ENCODE measurements at places on chromosomes 11 and 22. TPM values are rescaled to one million over a fixed set of nuclear protein-coding genes. Genes with fewer than 3 reads are reported as not detected.
A peak's percentile ranks its signal among the peaks of the same experiment; 100 is the strongest.

DNA sequence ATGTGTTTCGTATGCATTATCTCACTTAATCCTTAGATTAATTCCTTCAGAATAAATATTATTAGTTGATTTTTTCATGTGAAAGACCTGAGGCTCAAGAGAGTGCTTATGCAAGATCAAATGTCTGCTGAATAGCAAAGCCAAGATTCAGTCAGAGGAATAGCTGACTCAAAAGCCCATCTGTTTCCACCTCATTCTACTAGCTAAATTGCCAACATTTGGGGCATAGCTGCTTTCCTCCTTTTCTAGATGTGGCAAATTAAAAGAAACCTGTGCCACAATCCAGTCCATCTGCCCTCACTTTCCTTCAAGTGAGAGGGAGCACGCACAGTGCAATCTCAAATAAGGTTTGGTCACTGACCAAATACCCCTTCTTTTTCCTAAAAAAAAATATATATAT lies 121.1 kb downstream of the PAX6 start:
- DNase-seq = no peak
- no peaks in the 10 kb centered on the region for H3K27me3 ChIP-seq
- no peak overlapping the region for H3K4me3 ChIP-seq
- no peaks in the 10 kb centered on the region for H3K36me3 ChIP-seq
- H3K4me1 ChIP-seq = no peaks in the 10 kb centered on the region

DNA sequence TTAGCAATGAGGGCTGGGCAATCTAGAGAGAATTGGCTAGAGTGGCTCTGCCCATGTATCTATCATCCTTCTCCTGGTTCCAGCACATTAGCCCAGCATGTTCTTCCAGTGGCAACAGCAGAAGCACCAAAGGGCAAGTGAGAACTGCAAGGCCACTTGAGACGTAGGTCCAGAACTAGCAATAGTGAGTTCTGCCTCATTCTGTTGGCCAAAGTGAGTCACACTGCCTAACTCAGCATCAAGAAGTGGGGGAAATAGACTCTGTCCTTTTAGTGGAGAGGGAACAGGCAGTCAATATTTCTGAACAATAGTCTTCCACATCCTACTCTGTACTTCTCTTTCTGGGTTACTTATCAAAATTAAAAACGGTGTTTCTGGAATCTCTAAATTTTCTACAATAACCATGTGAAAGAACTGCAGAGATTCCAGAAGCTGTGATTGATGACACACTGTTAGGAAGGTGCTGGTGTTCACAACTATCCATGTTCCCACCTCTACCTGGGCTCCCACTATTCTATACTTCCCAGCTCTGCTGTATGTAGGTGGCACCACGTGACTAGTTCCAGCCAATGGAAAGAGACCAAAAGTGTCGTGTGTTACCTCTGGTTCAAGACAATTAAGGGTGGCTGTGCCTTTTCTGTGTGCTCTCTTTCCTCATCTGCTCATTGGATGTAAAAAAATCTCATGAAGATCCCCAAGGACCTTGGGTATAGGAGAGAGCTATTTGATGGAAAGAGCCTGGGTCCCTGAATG lies 23.4 kb upstream of the GRK3 start:
- no peak overlapping the region for H3K4me3 ChIP-seq
- H3K27me3 ChIP-seq = no peaks in the 10 kb centered on the region
- H3K36me3 ChIP-seq = no peaks in the 10 kb centered on the region
- no peak for DNase-seq
- no peak overlapping the region for H3K27ac ChIP-seq

LRRC4C gene
- total RNA-seq = not detected

SYT8 gene
- total RNA-seq = not detected

RIMBP3C gene
- not detected for total RNA-seq

DNA sequence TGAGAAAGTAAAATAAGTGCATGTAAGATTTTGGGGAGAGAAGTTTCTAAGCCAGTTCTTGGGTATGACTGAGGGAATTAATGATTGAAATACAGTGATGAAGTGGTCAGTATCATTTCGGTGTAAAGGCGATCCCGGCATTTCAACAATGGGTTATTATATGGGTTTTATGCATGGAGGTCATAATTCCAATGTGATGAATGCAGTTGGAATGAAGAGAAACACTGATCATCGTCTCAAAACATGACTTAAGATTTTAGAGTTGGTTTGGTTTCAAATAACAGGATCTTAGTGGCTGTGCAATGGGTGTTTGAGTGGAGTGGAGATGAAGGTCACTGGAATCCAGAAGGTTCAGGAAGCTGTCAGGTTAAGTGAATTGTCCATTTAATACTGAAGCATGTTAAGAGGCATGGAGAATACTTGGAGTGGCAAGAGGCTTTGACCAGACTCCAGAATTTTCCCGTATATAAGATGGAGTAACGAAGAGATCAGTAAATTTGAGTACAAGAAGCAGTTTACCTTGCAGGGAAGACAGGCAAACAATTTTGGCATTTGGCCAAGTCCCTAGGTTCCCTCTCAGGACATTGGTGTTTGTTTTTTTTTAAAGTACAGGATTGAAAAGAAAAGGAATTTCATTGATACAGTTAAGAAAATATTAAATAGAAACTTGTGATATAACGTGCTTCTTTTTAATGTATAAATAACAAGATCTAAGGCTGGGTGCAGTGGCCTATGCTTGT lies 96.4 kb upstream of the BIRC3 start:
- H3K27ac ChIP-seq = no peak overlapping the region
- H3K4me3 ChIP-seq = no peak overlapping the region
- H3K27me3 ChIP-seq = no peaks in the 10 kb centered on the region
- peaks cover 2% of the 10 kb centered on the region for H3K36me3 ChIP-seq
- DNase-seq = no peak

SPTBN2 gene
- total RNA-seq = 0.08 TPM

DNA sequence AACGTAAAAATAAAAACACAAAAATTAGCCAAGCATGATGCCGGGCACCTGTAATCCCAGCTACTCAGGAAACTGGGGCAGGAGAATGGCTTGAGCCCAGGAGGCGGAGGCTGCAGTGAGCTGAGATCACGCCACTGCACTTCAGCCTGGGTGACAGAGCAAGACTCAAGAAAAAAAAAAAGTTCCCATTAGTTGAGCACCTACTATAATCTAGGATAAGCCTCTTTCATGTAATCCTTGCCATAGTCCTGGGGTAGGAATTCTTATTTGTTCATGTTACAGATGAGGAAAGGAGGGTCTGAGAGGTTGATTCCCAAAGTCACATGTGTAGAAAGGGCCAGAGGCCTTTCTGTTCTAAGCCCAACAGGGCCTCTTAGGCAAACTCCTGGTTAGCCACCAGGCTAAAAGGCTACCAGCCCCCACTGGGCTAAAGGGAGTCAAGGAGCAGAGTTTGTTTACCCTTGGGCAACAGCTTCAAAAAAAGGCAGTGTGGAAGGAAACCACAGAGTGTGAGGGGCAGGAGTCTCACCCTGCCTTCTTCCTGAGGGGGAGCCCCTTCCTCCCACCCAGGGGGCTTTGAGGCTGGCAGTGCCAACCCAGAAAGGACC lies 21.6 kb upstream of the CSNK1E start:
- H3K4me1 ChIP-seq = no peaks in the 10 kb centered on the region
- H3K27ac ChIP-seq = no peak overlapping the region
- no peak overlapping the region for H3K4me3 ChIP-seq
- no peaks in the 10 kb centered on the region for H3K36me3 ChIP-seq

GRCh38 chr11:69640995-69641581 lies at the start of gene CCND1:
CCND1 (plus strand) TSS chr11:69641156; CDS start chr11:69641314, 158 bp downstream.
- H3K27ac ChIP-seq = no peak within 1 kb of the TSS
- H3K4me1 ChIP-seq = peaks cover 34% of the 10 kb centered on the region
- DNase-seq = peak; percentile 72
- peak within 1 kb of the TSS; percentile 75 for H3K4me3 ChIP-seq

- DNase-seq = no peak
- no peak overlapping the region for H3K4me3 ChIP-seq
- no peaks in the 10 kb centered on the region for H3K4me1 ChIP-seq
- H3K27ac ChIP-seq = no peak overlapping the region
Observed at GRCh38 chr11:15500643-15501042, 385.9 kb downstream of the INSC start.

DNA sequence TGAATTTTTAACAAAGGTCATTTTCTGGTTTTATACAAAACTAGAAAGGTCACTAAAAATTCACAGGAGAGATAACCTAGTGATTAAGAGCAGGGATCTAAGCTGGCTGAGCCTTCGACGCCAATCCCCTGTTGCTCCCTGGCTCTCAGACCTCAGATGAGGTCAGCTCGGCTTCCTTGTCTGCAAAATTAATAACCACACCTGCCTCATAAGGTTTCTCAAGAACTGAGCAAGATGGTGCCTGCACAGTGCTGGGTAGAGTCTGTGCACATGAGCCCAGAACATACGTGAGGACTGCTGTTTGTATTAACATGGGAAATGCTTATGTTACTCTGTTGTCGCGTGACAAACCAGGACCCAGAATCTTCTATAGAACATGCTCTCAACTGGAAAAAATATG lies 24.4 kb upstream of the CD5 start:
- no peaks in the 10 kb centered on the region for H3K27me3 ChIP-seq
- no peaks in the 10 kb centered on the region for H3K36me3 ChIP-seq
- peaks cover 1% of the 10 kb centered on the region for H3K4me1 ChIP-seq

- no peak overlapping the region for H3K27ac ChIP-seq
- no peaks in the 10 kb centered on the region for H3K4me1 ChIP-seq
- no peaks in the 10 kb centered on the region for H3K27me3 ChIP-seq
- H3K36me3 ChIP-seq = no peaks in the 10 kb centered on the region
- no peak overlapping the region for H3K4me3 ChIP-seq
Observed at GRCh38 chr11:121574801-121575200, 122.0 kb upstream of the SORL1-AS1 start.

DNA sequence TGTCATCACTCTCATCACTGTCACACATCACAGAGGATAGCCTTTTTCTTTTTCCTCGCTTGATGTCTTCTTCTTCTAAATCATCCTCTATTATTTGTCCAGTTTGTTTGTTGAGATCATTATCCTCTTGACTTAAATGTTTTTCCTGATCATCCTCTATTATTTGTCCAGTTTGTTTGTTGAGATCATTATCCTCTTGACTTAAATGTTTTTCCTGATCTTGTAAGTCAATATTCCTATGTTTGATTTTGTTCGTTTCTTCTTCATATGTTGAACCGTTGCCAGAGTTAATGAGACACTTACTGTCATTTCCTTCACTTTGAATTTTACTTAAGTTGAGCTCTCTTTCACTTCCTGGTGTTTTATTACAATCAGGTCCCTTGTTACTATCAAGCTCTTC lies 5.6 kb downstream of the CCDC82 start:
- no peak overlapping the region for H3K27ac ChIP-seq
- DNase-seq = no peak
- H3K4me3 ChIP-seq = no peak overlapping the region
- no peaks in the 10 kb centered on the region for H3K36me3 ChIP-seq
- no peaks in the 10 kb centered on the region for H3K27me3 ChIP-seq

DNA sequence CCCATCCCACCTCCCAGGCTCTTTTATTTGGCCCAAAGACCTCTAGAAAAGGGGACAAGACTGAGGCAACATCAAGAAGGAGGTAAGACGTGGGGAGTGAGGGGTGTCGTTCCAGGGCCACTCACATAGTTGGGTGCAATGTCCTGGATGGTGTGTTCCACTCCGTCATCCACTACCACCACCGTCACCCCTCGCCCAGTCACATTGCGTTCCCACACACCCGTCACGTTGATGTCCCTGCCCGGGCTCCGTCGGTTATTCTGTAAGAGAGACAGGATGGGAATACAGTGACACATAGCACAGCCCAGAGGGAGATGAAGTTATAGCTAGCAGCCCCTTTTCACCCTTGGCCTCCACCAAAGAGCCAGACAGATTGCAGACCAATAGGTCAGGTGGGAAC lies 3.8 kb downstream of the PCSK7 start:
- H3K27me3 ChIP-seq = no peaks in the 10 kb centered on the region
- no peak overlapping the region for H3K27ac ChIP-seq
- H3K4me3 ChIP-seq = no peak overlapping the region

STARD10 gene
- total RNA-seq = 70.7 TPM

SGSM1 gene
- 0.48 TPM for total RNA-seq

DNA sequence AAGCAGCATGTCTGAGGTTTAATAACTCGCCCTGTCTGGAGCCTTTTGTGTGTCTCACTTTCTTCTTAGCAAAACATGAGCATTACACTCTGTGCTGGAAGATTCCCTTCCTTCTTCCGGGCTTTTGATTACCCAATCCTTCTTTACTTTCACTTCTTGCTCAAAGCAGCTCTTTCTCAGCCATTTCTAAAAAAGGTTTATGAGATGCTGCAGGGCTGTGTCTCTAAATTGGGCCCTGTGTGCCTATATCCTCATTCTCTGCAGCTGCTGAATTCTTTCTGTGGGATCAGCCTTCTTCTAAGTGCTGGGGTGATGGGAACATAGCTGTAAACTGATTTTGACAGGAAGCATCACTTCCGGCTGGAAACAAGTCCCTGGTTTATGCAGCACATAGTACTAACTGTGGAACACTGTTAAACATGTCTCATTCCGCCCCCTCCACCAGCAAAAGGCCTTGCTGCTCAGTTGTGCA lies 71.8 kb downstream of the PIWIL4 start:
- H3K36me3 ChIP-seq = no peaks in the 10 kb centered on the region
- peak overlapping the region; percentile 16 for H3K4me3 ChIP-seq
- no peaks in the 10 kb centered on the region for H3K27me3 ChIP-seq
- peak overlapping the region; percentile 69 for H3K27ac ChIP-seq
- H3K4me1 ChIP-seq = peaks cover 15% of the 10 kb centered on the region
- no peak for DNase-seq

SAA2 gene
- 20.1 TPM for total RNA-seq

B4GAT1 gene
- 19.4 TPM for total RNA-seq

MRGPRX4 gene
- total RNA-seq = not detected

DNA sequence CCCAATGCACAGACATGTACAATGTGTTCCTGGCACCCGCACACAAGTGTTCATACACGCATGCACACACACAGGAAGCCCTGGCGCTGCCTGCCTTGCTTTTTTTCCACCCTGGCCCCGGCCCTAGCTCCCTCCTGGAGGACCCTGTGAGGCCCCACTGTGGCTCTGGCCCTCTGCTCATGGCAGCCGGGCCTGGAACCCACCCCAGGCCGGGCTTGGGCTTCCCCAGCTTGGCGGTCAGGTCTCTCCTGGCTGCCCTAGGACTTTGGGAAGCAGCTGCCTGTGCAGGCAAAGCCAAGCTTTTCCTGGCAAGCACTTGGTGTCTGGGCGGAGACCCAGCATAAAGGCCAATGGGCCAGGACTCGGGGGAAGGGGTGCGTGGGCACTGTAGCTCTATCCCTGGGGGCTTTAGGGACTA lies 30.5 kb downstream of the CD82 start:
- no peaks in the 10 kb centered on the region for H3K27me3 ChIP-seq
- DNase-seq = peak; percentile 74
- H3K4me1 ChIP-seq = peaks cover 56% of the 10 kb centered on the region
- peak overlapping the region; percentile 61 for H3K27ac ChIP-seq
- H3K4me3 ChIP-seq = no peak overlapping the region

- H3K27ac ChIP-seq = no peak overlapping the region
- H3K36me3 ChIP-seq = no peaks in the 10 kb centered on the region
- peaks cover 3% of the 10 kb centered on the region for H3K4me1 ChIP-seq
- H3K27me3 ChIP-seq = no peaks in the 10 kb centered on the region
- no peak for DNase-seq
- no peak overlapping the region for H3K4me3 ChIP-seq
Observed at GRCh38 chr11:76237914-76238313, 31.6 kb upstream of the WNT11 start.

OVOL1 gene
- not detected for total RNA-seq

- peaks cover 6% of the 10 kb centered on the region for H3K27me3 ChIP-seq
- no peaks in the 10 kb centered on the region for H3K36me3 ChIP-seq
- H3K4me3 ChIP-seq = no peak overlapping the region
- no peaks in the 10 kb centered on the region for H3K4me1 ChIP-seq
Observed at GRCh38 chr11:69265210-69265609, 28.7 kb upstream of the MYEOV start.
